ENCODE measurements at places on chromosomes 2 and 18. TPM values are rescaled to one million over a fixed set of nuclear protein-coding genes. Genes with fewer than 3 reads are reported as not detected.

- H3K27ac ChIP-seq, result no peak overlapping the region
- no peak for DNase-seq
- no peaks in the 10 kb centered on the region for H3K36me3 ChIP-seq
- no peaks in the 10 kb centered on the region for H3K27me3 ChIP-seq
- no peak overlapping the region for H3K4me3 ChIP-seq
- no peaks in the 10 kb centered on the region for H3K4me1 ChIP-seq
These were observed 351.5 kb downstream of the NR4A2 start for GRCh38 chr2:155980941-155981560.

DNA sequence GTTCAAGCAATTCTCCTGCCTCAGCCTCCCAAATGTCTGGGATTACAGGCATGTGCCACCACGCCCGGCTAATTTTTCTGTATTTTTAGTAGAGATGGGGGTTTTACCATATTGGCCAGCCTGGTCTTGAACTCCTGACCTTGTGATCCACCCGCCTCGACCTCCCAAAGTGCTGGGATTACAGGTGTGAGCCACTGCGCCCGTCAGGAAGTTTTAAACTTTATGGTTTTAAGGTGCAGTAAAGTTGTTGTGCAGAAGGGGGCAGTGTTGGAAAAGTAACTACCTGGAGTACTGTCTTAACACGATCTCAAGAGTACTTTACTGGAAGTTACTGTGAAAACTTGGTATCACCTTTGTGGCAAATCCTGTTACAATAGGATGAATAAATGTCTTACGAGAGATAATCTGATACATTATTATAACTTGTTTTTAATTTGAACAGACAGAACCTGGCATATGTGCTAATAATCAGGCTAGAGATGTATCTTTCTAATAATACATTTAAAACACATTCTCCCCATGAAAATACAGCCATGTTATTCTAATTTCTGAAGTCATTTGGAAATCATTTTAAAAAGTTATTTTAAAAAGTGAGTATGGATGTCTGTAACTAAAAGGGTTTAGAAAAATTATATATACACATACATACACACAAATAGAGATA is 10.8 kb downstream of the SPDYA start:
- H3K36me3 ChIP-seq, result no peaks in the 10 kb centered on the region
- DNase-seq, result peak; percentile 68
- H3K27me3 ChIP-seq, result no peaks in the 10 kb centered on the region
- no peaks in the 10 kb centered on the region for H3K4me1 ChIP-seq

DNA sequence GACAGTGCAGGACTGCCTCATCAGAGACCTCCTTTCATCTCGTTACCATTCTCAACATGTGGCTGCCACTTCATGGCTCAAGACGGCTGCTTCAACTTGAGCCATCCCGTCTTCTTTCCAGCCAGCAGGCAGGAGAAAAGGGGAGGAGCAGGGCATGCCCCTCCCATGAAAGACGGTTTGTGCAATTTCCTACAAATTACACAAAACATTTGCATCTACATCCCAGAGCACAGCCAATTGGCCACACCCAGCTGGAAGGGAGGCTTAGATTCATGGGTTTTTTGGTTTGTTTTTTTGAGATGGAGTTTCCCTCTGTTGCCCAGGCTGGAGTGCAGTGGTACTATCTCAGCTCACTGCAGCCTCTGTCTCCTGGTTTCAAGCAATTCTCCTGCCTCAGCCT is 11.8 kb downstream of the UCN start:
- no peak overlapping the region for H3K4me3 ChIP-seq
- no peak for DNase-seq

TBR1 gene
- not detected for total RNA-seq

RBM45 gene
- 19.9 TPM for total RNA-seq

LIPT1 gene
- 7.4 TPM for total RNA-seq
